ENCODE measurements at places on chromosomes 7 and 10. TPM values are rescaled to one million over a fixed set of nuclear protein-coding genes. Genes with fewer than 3 reads are reported as not detected.
A peak's percentile ranks its signal among the peaks of the same experiment; 100 is the strongest.

GRCh38 chr10:91043173-91043910 lies 122.5 kb upstream of the ANKRD1 start:
- no peak overlapping the region for H3K27ac ChIP-seq
- peak; percentile 35 for DNase-seq
- no peaks in the 10 kb centered on the region for H3K4me1 ChIP-seq
- no peaks in the 10 kb centered on the region for H3K36me3 ChIP-seq
- peaks cover 4% of the 10 kb centered on the region for H3K27me3 ChIP-seq
- no peak overlapping the region for H3K4me3 ChIP-seq

DNA sequence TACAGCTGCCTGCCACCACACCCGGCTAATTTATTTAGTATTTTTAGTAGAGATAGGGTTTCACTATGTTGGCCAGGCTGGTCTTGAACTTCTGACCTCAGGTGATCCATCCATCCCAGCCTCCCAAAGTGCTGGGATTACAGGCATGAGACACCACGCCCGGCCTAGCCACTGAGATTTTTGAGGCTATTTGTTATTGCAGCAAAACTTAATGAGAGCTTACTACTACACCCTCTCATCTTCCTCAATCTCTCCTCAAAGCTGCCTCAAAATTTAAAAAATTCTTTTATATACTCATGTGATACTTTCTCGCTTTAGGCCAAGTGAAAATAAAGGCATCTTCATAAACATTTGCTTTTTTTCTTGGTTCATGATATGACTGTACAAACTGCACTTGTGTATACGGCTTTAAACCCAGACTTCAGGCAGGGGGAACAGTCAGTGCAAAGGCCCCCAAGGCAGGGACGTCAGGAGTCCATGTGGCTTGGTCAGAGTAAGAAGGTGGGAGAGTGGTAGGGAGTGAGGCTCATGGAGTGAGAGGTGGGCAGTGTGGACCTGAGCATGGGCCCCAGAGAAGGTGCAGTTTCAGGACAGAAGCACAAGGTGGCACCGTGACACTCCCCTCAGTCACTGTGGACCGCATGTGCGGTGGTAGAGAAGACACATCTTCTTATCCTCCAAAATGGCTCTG lies 55.5 kb downstream of the SYPL1 start:
- no peak overlapping the region for H3K27ac ChIP-seq
- no peaks in the 10 kb centered on the region for H3K36me3 ChIP-seq
- no peak overlapping the region for H3K4me3 ChIP-seq
- H3K27me3 ChIP-seq, result no peaks in the 10 kb centered on the region
- no peaks in the 10 kb centered on the region for H3K4me1 ChIP-seq

GRCh38 chr7:47119261-47119865 lies 462.5 kb downstream of the TNS3 start:
- H3K4me3 ChIP-seq, result no peak overlapping the region
- no peak overlapping the region for H3K27ac ChIP-seq
- no peaks in the 10 kb centered on the region for H3K4me1 ChIP-seq
- no peaks in the 10 kb centered on the region for H3K27me3 ChIP-seq

DNA sequence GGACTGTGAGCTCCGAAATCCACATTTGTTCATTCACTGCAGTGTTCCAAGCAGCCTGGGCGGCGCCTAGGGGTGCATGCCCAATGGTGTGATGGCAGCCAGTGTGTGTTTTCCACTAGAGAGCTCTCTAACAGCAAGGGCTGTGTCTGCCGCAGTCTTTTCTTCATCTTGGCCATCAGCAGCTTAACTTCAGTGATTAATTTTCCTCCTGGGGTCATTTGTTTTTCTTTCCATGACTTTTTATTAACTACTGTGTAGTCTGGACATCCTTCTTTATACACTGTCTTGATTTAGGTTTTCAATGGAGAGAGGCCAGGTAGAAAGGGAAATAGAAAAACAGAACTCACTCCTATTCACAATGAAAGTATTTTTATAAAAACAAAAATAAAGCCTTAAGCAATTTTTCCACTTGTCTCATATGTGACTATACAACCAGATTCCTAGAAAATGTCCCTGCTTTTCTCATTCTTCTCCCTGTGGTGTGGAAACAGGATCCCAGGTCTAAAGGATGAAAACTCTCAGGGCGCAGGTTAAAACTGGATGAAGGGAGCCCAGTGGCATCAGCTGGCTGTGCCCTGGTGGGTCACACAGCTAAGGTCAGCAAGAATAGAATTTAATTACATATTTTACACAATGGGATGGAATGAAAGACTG lies 176.8 kb downstream of the PKD1L1 start:
- H3K4me1 ChIP-seq, result peaks cover 15% of the 10 kb centered on the region
- DNase-seq, result peak; percentile 78

GRCh38 chr10:9069136-9069535 lies 1014.6 kb downstream of the GATA3 start:
- H3K27ac ChIP-seq, result no peak overlapping the region
- H3K4me1 ChIP-seq, result no peaks in the 10 kb centered on the region
- H3K36me3 ChIP-seq, result no peaks in the 10 kb centered on the region

DNA sequence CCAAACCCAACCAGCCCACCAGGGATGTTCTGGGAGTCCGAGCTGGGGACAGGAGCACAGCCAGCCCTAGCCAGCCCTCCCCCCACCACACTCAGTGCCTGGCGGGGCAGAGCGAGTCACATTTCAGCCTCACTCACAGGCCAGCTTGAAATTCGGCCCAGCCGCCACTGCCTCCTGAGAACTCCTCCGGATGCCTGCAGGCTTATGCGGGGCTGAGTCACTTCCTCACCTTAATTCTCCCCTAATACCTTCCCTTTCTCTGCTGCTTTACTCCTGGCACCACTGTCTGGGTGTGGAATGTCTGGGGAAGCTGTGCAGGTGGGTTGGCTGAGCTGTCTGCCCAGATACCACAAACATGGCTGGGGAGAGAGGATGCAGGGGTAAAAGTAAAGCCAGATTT lies 22.6 kb upstream of the DLG5 start:
- H3K27ac ChIP-seq, result no peak overlapping the region
- DNase-seq, result peak; percentile 85
- no peaks in the 10 kb centered on the region for H3K36me3 ChIP-seq
- H3K4me3 ChIP-seq, result no peak overlapping the region
- peaks cover 21% of the 10 kb centered on the region for H3K4me1 ChIP-seq
- H3K27me3 ChIP-seq, result no peaks in the 10 kb centered on the region

Gene TRPV5
- polyA plus RNA-seq, result not detected

Gene GBX1
- not detected for polyA plus RNA-seq

Gene NODAL
- polyA plus RNA-seq, result not detected

Gene CFAP46
- 0.20 TPM for polyA plus RNA-seq

Gene FAM25G
- polyA plus RNA-seq, result 1.4 TPM

Gene ITIH5
- not detected for polyA plus RNA-seq

Gene SMKR1
- 0.70 TPM for polyA plus RNA-seq

Gene GARS1
- 498 TPM for polyA plus RNA-seq

Data from GM23248 (cell line).